Activated T-helper 1 cell treated with Interleukin-2 at 50 U/mL for 16 hours (primary cell): ENCODE measurements at places on chromosomes 16 and 17.

GRCh38 chr17:33874617-33875060 lies 380.4 kb upstream of the CCL2 start:
- DNase-seq = no peak

DNA sequence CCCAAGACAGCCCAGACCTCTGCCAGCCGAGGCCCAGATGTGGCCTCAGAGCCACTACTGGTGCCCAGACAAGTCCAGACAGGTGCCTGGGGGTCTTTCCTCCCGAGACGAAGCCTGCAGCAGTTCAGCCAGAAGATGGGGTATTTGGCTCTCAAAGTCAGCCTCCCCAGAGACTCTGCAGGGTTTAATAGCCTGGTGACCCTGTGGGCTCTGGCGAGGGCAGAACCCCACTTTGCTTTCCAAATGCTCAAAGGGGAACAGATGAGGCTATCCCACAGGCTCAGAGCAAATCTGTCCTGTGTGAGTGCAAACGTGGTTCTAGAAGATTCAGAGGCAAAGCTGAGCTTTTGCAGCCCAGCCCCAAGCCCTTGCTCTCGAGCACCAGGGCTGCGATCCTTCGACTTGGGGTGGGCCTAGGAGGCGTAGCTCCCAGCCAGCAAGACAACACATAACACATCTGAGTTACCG lies 236.0 kb downstream of the MRTFB start:
- DNase-seq = no peak

- no peak for DNase-seq
Measured at GRCh38 chr17:19022747-19023146, 18.2 kb upstream of the FAM83G start.

GRCh38 chr16:78784771-78785170 lies 685.3 kb downstream of the WWOX start:
- DNase-seq = no peak

DNA sequence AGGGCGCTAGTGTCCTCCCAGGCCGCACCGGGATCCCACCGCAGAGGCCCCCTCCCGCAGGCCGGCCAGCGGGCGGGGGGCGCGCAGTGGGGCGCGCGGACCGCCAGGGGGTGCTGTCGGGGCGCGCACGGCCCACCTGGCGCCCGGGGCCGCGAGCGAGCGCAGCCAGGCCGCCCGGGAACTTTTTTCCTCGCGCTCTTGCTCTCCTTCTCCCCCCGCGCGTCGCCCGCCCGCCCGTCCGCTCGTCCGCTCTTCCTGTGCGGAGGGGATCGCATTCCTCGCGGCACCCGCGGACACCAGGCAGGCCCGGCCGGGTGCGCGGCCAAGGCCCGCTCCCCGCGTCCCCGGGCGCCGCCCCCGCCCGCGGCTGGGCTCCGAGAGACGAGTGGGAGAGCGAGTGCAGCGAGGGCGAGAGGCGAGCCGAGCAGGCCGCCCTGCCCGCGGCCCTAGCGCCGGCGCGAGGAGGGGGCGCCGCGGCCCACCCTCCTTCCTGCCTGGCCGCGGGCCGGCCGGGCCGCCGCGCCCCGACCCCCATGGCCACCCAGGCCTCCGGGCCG lies at the start of gene RAI1:
Gene RAI1, plus strand, starts transcription at position 272 of the 557 bp plus-strand sequence. CDS start 111,491 bp downstream, outside the sequence.
- peak; percentile 61 for DNase-seq

DNA sequence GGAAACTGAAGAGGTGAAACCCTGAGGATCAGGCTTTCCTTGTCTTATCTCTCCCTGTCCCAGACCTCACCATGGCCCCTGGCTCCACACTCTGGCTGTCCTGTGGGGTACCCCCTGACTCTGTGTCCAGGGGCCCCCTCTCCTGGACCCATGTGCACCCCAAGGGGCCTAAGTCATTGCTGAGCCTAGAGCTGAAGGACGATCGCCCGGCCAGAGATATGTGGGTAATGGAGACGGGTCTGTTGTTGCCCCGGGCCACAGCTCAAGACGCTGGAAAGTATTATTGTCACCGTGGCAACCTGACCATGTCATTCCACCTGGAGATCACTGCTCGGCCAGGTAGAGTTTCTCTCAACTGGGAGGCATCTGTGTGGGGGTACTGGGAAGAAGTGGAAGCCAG lies 1.4 kb downstream of the CD19 start:
- no peak for DNase-seq

DNA sequence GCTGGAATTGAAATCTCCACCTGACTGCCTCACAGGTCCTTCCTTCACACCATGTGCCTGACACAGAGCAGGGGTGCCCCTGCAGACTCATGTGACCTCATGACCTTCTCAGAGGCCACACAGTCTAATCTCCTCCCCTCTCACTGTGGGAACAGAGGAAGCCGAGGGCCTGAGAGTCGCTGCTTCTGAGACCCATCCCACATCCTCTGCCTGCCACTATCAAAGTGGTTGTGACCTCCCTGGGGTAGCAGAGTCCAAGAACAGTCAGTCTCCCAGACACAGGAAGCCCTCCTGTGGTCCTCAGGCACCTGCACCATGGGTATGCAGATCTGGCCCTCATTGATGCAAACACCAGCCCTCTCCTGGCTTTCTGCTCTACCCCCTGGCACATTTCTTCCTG lies 78.5 kb downstream of the RAB11FIP4 start:
- DNase-seq = no peak

GRCh38 chr16:87461466-87461991 lies 31.3 kb downstream of the ZCCHC14 start:
- no peak for DNase-seq

- no peak for DNase-seq
Measured at GRCh38 chr17:2481760-2482159, 29.9 kb downstream of the METTL16 start.

DNA sequence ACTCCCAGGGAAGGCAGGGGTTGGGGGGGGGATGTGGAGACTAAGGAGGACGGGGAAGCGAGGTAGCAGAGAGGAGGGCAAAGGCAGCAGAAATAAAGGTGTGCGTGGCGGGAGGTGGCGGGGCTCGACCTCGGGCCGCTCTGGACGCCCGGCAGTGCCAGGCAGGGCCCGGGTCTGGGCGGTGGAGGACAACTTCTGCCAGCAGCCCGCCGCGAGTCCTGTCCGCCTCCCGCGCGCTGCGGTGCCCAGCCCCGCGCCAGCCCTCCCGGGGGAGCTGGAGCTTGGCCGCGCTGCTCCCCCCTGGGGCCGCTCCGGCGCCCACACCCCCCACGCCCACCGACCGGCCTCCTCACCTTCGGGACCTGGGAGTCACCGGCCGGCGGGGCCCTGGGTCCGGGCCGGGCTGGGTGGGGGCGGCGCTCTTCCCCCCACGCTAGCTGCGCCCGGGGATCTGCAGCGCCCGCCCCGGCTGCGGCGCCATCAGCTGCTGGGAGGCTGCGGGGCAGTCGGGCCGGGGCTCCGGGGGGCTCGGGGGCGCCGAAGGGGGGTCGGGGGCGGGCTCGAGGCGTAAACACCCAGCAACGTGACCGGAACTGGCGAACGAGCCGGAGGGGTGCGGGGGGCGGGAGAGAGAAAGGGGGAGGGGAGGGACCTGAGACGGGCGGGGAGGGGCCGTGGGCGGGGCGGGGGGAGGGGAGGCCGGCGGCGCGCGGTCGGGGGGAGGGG lies at the start of gene CCDC92B:
Gene CCDC92B, minus strand, starts transcription at position 595 of the 726 bp plus-strand sequence. CDS start 14,507 bp downstream, outside the sequence.
- DNase-seq = no peak

GRCh38 chr16:11333010-11333409 lies 12.2 kb upstream of the RMI2 start:
- DNase-seq = no peak

- no peak for DNase-seq
Measured at GRCh38 chr17:29032013-29032856, 10.7 kb upstream of the PIPOX start.

DNA sequence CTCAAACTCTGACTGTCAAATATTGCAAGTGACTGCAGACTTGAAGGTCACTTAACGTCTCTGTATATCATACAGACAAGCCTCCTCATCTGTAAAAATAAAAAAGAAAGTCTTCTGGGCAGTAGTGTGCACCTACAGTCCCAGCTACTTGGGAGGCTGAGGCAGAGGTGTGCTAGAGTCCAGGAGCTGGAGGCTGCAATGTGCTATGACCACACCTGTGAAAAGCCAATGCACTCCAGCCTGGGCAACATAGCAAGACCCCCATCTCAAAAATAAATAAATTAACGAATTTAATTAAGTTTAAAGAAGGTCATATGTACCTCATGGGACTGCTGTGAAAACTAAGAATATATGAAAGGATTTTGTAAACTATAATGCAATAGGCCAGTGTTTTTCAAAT lies 35.0 kb upstream of the C17orf78 start:
- DNase-seq = no peak
